ENCODE measurements at places on chromosomes 2 and 18. TPM values are rescaled to one million over a fixed set of nuclear protein-coding genes. Genes with fewer than 3 reads are reported as not detected.

Gene SOX11
- not detected for total RNA-seq

Gene NPHP1
- 0.15 TPM for total RNA-seq

Gene KCNE4
- not detected for total RNA-seq

Gene CD302
- total RNA-seq, result 0.34 TPM

Gene MLPH
- not detected for total RNA-seq

Gene TEKT4
- 0.39 TPM for total RNA-seq

Gene ATP6V1B1
- not detected for total RNA-seq

Gene COLEC11
- total RNA-seq, result not detected

Gene RAX
- not detected for total RNA-seq

Gene EVX2
- total RNA-seq, result not detected

Gene MAP3K19
- total RNA-seq, result not detected

Gene EVA1A
- total RNA-seq, result not detected

Gene FAM237A
- total RNA-seq, result not detected

Gene UCN
- 2.6 TPM for total RNA-seq

Gene SERPINB3
- total RNA-seq, result not detected

Gene CD8A
- total RNA-seq, result 2.6 TPM

Gene M1AP
- not detected for total RNA-seq

Gene DNAJC5G
- not detected for total RNA-seq

Gene MGAT5
- total RNA-seq, result 39.6 TPM

Gene KCNG2
- total RNA-seq, result not detected

Gene TRIM43
- not detected for total RNA-seq

Gene GAD1
- 5.1 TPM for total RNA-seq

Gene EPG5
- 23.9 TPM for total RNA-seq

Gene TXNDC2
- total RNA-seq, result not detected

Gene PJVK
- 1.0 TPM for total RNA-seq

Gene TMEM200C
- not detected for total RNA-seq

Gene RND3
- total RNA-seq, result not detected

Gene UGT1A8
- not detected for total RNA-seq

Gene HOXD12
- not detected for total RNA-seq

Gene NT5C1B
- not detected for total RNA-seq

Gene AQP12A
- total RNA-seq, result not detected

Gene HK2
- 33.5 TPM for total RNA-seq

Gene CXCR1
- 0.54 TPM for total RNA-seq
